H1 (cell line): ENCODE measurements at places on chromosomes 2 and 18.

GRCh38 chr2:60470340-60470739 lies 83.1 kb downstream of the BCL11A start:
- peaks cover 41% of the 10 kb centered on the region for H3K4me1 ChIP-seq
- no peak overlapping the region for H3K27ac ChIP-seq
- H3K27me3 ChIP-seq, result no peaks in the 10 kb centered on the region
- H3K36me3 ChIP-seq, result no peaks in the 10 kb centered on the region

DNA sequence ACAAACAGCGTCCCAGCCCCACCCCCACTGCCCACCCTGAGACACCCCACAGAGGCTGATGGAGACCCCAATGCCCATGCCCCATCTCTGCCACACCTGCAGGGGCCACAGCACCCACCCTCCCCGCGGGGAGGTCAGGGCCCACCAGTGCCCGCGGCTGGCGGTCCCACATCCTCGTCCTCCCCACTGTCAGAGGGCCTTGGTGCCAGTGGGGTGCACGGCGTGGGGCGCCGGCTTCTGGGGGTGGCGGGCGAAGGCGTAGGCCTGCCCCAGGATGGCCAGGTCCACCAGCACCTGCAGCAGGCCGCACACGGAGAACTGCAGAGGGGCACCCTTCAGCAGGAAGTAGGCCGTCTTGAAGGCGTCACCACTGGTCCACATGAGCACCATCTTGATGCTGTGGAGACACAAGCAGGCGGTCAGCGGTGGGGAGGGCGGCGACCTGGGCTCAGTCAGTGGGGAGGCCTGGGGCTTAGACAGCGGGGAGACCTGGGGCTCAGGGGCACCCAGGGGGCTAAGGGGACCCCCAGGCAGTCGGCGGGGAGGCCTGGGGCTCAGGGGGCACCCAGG lies 47.6 kb downstream of the SLC66A2 start:
- no peaks in the 10 kb centered on the region for H3K36me3 ChIP-seq
- H3K27ac ChIP-seq, result no peak overlapping the region
- no peaks in the 10 kb centered on the region for H3K27me3 ChIP-seq

- DNase-seq, result no peak
- H3K36me3 ChIP-seq, result no peaks in the 10 kb centered on the region
- no peaks in the 10 kb centered on the region for H3K27me3 ChIP-seq
- H3K4me3 ChIP-seq, result no peak overlapping the region
- no peaks in the 10 kb centered on the region for H3K4me1 ChIP-seq
- H3K27ac ChIP-seq, result no peak overlapping the region
Measured at GRCh38 chr2:40039549-40039948, 260.5 kb upstream of the THUMPD2 start.

GRCh38 chr2:71801969-71802368 lies 345.7 kb downstream of the CYP26B1 start:
- no peaks in the 10 kb centered on the region for H3K4me1 ChIP-seq
- no peak overlapping the region for H3K27ac ChIP-seq
- no peaks in the 10 kb centered on the region; the same call in 1 of the 2 replicates for H3K27me3 ChIP-seq
- H3K36me3 ChIP-seq, result no peaks in the 10 kb centered on the region
- peak; percentile 41 for DNase-seq

DNA sequence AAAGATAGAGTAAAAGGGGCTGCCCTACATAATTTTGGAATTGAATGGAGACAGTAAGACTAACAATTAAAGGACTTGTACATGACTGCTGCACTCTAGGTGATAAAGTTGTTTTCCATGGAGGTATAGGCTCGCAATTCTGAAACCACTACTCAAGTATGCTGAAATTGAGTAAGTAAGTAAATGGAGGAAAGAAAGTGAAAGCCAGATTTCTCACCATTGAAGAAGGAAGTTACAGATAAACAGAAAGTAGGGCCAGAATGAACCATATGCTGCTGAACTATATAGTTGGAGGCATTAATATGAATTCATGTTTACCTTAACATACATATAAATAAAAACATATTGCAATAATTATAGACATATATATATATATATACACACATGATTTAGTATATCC lies 225.7 kb upstream of the ST6GAL2 start:
- no peak overlapping the region for H3K27ac ChIP-seq
- H3K36me3 ChIP-seq, result no peaks in the 10 kb centered on the region
- DNase-seq, result no peak
- no peaks in the 10 kb centered on the region for H3K4me1 ChIP-seq
- H3K27me3 ChIP-seq, result no peaks in the 10 kb centered on the region
- no peak overlapping the region for H3K4me3 ChIP-seq

GRCh38 chr18:13216092-13216582 lies 2.4 kb upstream of the LDLRAD4 start:
- H3K4me3 ChIP-seq, result no peak overlapping the region
- H3K27ac ChIP-seq, result no peak overlapping the region
- 0 out of 2 replicates have a peak, but pooled peaks cover 4% of the 10 kb centered on the region for H3K4me1 ChIP-seq
- H3K36me3 ChIP-seq, result no peaks in the 10 kb centered on the region
- peaks cover 33% of the 10 kb centered on the region for H3K27me3 ChIP-seq

GRCh38 chr2:60708630-60709320 lies 47.3 kb upstream of the PAPOLG start:
- H3K4me3 ChIP-seq, result no peak overlapping the region
- no peaks in the 10 kb centered on the region for H3K36me3 ChIP-seq
- H3K4me1 ChIP-seq, result no peaks in the 10 kb centered on the region
